HCEC 1CT (cell line): ENCODE measurements at places on chromosomes 16 and 17.

DNA sequence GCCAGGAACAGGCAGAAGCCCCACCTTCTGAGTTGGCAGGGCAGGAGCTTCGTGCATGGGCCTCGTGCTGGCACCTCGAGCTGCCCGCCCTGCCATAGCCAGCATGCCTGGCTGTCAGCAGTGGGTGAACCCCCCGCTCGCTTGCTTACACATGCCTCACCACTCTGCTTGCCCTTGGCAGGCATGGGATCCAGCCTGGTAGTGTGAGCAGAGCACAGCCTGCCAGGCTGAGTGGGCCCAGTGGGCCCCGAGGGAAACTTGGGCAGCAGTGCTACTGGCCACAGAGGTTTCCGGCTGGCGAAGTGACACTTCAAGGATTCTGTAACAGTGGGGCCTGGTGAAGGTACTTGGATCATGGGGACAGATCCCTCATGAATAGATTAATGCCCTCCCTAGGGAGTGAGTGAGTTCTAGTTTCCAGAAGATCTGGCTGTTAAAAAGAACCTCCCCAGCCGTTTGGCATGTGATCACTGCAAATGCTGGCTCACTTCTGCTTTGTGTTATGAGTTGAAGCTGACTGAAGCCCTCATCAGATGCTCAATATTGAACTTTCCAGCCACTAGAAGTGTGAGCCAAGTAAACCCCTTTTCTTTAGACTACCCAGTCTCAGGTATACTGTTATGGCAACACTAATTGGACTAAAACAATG, 114.7 kb downstream of the BCAS3 start:
- DNase-seq, result no peak

DNA sequence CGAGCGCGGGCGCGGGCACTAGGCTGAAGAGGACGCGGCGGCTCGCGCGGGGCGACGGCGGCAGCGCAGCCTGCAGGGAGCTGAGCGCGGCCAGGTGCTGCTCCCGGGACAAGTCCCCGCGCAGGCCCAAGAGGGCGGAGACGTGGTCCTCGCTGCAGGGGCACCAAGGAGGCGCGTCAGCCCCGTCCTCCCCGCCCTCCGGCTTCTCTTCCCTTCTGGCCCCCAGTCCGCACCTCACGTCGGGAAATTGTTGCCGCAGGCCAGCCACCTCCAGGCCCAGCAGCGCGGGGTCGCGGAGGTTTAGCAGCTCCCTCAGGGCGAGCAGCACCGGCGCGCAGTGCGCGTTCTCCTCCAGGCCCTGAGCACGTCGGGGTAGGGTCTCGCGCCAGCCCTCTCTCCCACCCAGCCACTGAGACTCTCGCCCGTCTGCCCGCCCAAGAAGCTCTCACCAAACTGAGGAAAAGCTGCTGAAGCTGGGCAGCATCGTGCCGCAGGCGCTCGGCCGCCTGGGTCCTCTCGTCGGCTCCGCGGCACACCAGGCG, 761 bp upstream of the MATCAP1 start:
- no peak for DNase-seq

- no peak for DNase-seq
Observed at GRCh38 chr17:72117535-72118334, 3.1 kb upstream of the SOX9 start.

DNA sequence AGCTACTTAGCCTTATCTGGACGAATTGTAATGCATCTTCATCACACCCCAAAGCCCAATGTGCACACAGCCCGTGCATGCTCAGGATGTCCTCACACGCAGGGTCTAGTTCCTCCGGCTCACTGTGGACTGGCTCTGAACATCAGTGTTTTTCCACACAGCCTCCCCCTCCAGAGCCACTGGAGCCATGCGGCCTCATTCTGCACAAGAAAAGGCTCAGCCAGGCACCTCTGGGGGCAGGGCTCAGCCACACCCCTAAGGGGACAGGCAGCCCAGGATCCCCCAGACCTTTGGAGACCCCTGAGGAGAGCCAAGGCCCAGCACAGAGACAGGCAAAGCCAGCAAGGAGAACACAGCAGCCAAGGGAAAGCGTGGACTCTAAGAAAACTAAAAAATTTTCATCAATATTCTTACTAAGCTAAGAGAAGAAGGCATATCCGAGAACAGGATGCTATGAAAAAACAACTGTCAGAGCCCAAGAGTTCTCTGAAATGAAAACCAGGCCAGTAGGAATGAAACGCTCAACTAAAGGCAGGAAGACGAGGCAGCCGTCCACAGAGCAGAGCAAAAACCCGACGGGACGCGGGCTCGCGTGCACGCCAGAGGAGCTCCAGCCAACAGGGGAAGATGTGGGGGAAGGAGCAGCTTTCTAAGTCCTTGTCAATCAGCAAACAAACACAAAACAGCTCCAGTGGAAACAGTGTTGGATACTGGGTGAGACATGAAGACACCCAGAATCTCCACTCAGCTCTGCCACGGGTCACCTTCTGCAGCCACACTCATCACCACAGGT, 34.5 kb downstream of the MAP1LC3B start:
- no peak for DNase-seq

DNA sequence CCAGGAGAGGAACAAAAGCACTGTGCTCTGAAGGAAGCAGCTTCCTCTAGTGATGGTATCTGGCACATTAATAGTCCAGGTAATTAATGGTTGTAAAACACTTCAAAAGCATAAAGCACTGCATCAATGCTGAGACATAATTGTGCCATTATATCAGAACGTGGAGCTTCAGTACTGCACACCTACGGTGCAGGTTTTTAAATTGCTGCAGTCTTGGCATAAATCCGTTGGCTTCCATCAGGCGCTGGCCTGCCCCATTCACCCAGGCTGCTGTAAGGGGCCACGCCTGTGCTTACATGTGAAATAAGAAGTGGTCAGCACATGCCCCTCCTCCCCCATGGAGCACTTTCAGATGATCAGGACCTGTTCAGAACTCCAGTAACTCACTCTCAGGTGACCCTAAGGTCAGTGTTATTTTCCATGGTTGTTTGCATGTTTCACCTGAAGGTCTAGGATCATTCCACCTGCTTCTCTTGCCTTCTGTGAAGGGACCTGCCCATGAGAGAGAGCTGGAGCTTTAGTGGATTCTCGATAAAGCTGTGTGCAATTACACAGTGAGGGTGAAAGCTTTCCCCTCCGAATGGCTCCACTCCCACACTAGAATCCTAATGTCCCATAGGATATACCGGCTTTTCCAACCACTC, 345.3 kb downstream of the CA10 start:
- DNase-seq, result no peak

GRCh38 chr17:33234930-33235685, 58.0 kb downstream of the ASIC2 start:
- DNase-seq, result peak; percentile 82

DNA sequence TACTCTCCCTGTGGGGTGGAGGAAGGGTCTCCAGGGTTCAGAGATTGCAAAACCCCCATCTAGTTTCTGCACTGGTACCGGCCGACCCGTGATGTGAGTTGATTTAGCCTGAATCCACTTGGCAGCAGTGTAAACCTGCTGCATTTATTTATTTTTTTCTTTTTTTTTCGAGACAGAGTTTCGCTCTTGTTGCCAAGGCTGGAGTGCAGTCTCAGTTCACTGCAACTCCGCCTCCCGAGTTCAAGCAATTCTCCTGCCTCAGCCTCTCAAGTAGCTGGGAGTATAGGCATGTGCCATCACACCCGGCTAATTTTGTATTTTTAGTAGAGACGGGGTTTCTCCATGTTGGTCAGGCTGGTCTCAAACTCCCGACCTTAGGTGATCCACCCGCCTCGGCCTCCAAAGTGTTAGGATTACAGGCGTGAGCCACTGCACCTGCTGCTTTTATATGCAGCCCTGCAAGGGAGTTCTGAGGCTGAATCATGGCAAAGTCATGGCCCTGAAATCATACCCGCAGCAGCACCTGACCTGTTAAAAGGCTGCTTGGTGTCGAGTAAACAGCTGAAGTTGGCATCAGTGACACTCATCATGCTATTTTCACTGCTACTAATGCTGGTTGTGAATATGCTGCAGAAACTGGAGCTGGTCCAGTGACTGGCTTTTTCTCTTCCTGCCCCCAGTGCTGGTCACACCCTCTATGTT, 21.4 kb downstream of the DEXI start:
- no peak for DNase-seq

- no peak for DNase-seq
Observed at GRCh38 chr16:12703935-12704334, 99.8 kb downstream of the CPPED1 start.

GRCh38 chr17:80124351-80124981, 22.5 kb downstream of the EIF4A3 start:
- peak; percentile 45 for DNase-seq

- DNase-seq, result no peak
Observed at GRCh38 chr16:89043636-89044417, 49.8 kb upstream of the ACSF3 start.

GRCh38 chr17:6913608-6914443, 82.0 kb upstream of the ALOX12 start:
- peak; percentile 30 for DNase-seq

DNA sequence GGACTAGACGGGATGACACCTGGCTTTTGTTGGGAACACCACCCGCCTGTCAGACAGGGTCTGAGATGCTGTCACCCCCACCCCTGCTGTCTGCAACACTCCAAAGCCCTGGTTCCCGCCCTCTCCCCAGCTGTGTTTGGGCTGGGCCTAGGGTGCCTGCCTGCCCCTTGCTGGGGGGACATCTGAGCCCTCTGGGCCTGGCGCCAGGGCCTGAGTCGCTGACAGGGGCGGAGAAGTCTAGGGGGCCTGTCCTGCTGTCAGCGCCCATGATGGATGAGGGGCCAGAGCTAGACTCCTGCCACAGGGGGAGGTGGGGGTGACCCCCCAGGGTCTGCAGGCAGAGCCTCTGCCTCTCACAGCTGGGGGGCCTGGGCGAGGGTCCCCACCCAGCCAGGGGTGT, 7.6 kb upstream of the PKMYT1 start:
- DNase-seq, result no peak

DNA sequence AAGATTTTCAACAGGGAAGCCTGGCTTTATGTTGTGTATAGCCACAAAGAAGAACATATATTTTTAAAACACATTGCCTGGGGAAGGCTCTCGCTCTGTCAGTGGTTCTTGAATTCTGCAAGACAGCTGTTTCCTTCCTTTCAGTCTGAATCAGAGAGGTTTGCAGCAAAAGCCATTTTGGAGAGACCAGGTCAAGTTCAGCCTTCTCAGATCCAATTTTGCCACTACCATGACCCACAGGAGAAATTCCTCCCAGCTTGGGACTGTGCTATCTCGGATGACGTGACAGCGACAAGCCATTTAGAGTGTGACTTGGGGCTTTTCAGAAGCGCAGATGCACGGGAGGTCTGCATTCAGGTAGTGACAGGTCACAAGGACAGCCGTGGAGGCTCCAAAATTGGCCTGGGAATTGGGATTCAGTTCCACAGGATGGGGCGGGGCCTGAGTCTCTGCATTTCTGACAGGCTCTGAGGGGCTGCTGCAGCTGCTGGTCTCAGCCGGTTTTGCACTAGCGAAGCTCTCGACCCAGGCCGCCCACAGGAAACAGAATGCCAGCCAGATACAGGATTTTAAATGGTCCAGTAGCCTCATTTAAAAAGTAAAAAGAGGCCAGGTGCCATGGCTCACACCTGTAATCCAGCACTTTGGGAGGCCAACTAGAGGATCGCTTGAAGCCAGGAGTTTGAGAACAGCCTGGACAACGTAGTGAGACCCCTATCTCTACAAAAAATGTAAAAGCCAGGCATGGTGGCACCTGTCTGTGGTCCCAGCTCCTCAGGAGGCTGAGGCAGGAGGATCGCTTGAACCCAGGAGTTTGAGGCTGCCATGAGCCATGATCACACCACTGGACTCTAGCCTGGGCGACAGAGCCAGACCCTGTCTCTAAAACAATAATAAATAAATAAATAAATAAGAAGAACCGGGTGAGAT, 196.6 kb upstream of the CIBAR2 start:
- DNase-seq, result no peak

GRCh38 chr17:76134911-76135809, 5.9 kb downstream of the FOXJ1 start:
- DNase-seq, result no peak

DNA sequence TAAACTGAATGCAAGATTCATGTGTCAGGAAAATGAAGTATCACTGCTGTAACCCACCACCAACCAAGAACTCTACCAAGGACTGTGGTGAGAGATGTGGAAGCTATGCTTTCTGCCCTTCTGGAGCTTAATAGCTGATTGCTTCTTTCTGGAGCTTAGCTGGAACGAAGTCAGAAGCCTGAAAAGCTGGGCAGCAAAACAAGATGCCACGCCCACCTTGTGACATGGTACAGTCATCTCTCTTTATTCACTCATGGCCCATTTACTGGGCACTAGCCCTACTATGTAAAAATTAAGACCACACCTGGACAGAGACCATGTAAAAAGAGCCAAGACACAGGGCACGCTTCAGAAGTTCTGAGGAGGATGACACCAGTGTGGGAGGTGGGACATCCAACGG, 48.1 kb downstream of the TEX2 start:
- DNase-seq, result no peak

DNA sequence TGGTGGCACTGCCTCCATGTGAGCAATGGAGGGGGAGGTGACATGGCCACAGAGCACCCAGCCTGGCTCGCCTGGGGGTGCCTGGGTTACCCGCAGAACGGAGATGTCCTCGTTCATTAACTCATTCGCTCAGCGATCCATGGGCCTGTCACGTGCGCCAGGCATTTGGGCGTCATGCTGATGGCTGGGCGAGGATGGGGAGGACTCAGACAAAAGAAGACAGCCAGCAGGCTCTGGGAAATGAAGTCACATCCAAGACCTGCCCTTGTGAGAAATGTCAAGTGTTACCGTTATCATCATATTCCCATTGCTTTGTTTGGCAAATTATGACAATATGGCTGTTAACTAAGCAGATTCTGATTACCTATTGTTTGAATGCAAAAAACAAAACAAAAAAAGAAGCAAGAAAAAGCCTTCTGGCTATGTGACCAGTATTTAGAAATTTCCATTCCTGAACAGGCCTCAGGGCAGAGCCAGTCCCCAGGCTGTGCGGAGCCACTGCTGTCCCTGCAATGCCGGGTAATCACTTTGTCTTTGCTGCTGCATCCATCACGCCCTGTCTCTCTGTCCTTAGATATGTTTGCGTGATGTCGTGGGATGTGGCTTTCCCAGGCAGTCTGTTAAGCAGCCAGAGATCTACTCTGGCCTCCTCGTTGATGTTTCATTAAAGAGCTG, 57.9 kb downstream of the CMIP start:
- no peak for DNase-seq

GRCh38 chr16:29977063-29977825, 3.6 kb downstream of the TAOK2 start:
- DNase-seq, result no peak

- DNase-seq, result no peak
Observed at GRCh38 chr16:10940501-10941079, 1.7 kb downstream of the DEXI start.
